ENCODE measurements at places on chromosomes 2 and 18.

GRCh38 chr2:218960309-218961165, 1.1 kb downstream of the CDK5R2 start:
- no peak for DNase-seq
- peak overlapping the region; percentile 35 for H3K4me3 ChIP-seq
- H3K36me3 ChIP-seq = peaks cover 3% of the 10 kb centered on the region
- H3K27ac ChIP-seq = no peak overlapping the region
- H3K27me3 ChIP-seq = peaks cover 90% of the 10 kb centered on the region

GRCh38 chr2:151523850-151524249, 114.1 kb downstream of the RIF1 start:
- no peak overlapping the region for H3K27ac ChIP-seq
- no peak overlapping the region for H3K4me3 ChIP-seq
- DNase-seq = no peak
- H3K27me3 ChIP-seq = no peaks in the 10 kb centered on the region
- no peaks in the 10 kb centered on the region for H3K36me3 ChIP-seq
- H3K4me1 ChIP-seq = no peaks in the 10 kb centered on the region

GRCh38 chr18:46407486-46408166, 249.4 kb downstream of the LOXHD1 start:
- no peak for DNase-seq
- H3K27me3 ChIP-seq = peaks cover 37% of the 10 kb centered on the region
- H3K36me3 ChIP-seq = no peaks in the 10 kb centered on the region
- H3K4me1 ChIP-seq = no peaks in the 10 kb centered on the region
- no peak overlapping the region for H3K27ac ChIP-seq

DNA sequence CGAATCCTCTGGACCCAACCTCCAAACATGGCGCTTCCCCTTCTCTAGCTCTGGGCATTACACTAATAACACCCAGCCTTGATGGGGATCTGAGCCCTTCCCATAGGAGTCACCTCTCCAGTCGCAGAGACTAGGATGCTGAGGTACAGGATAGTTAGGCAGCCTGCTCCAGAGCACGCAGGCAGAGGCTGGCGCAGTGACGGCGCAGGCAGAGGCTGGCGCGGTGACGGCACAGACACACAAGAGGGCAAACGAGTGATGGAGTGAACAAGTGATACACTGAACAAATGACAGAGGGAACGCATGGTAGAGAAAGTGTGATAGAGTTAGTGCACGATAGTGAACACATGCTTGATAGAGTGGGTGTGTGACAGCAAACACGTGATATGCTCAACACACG, 518.5 kb downstream of the EIPR1 start:
- H3K4me1 ChIP-seq = no peaks in the 10 kb centered on the region
- H3K27ac ChIP-seq = no peak overlapping the region
- no peak overlapping the region for H3K4me3 ChIP-seq
- no peaks in the 10 kb centered on the region for H3K36me3 ChIP-seq
- H3K27me3 ChIP-seq = no peaks in the 10 kb centered on the region

DNA sequence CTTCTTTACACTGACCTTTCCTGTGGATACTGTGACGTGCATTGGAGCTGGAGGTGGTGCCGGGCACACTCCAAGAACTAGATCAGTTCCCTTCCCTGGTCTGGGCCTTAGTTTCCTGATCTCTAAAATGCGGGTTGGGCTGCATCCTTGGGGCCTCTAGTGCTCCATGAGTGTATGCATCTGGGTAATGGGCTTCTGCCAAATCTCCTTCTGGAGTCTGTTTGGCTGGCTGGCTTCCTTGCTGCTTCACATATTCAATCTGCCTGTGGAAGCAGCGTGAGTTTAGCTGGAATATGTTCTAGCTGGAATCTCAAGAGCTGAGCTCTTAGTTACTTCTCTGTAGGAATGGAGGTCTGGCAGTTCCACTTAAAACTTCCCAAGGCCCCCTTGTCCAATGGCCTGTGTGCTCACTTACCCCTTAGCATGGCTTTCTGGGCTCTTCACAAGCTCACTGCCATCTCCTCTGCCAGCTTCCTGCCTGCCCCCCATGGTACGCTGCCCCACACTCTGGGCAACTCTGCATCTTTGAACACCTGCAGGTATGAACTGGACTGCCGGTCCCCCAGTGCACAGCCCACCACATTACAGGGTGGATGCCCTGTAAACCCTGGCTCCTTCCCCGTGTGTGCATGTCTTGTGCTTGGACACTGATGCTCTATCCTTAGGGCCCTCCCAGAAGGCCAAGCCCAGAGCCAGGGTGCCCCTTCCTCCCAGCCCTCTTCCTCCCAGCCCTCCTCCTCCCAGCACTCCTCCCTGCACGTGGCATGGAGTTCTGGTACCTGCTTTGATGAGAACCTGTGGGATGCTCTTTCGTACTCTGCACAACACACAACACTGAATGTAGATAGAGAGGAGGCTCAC, 103.6 kb upstream of the SMAD2 start:
- H3K4me1 ChIP-seq = no peaks in the 10 kb centered on the region
- no peak overlapping the region for H3K27ac ChIP-seq
- H3K27me3 ChIP-seq = peaks cover 39% of the 10 kb centered on the region
- no peak for DNase-seq

- no peaks in the 10 kb centered on the region for H3K4me1 ChIP-seq
- H3K36me3 ChIP-seq = no peaks in the 10 kb centered on the region
- no peaks in the 10 kb centered on the region for H3K27me3 ChIP-seq
- DNase-seq = no peak
Measured at GRCh38 chr2:188013767-188014166, 277.9 kb upstream of the GULP1 start.

- H3K4me3 ChIP-seq = no peak overlapping the region
- no peak overlapping the region for H3K27ac ChIP-seq
- H3K36me3 ChIP-seq = no peaks in the 10 kb centered on the region
- H3K27me3 ChIP-seq = no peaks in the 10 kb centered on the region
- H3K4me1 ChIP-seq = no peaks in the 10 kb centered on the region
Measured at GRCh38 chr2:107684421-107684820, 142.3 kb upstream of the RGPD4 start.

DNA sequence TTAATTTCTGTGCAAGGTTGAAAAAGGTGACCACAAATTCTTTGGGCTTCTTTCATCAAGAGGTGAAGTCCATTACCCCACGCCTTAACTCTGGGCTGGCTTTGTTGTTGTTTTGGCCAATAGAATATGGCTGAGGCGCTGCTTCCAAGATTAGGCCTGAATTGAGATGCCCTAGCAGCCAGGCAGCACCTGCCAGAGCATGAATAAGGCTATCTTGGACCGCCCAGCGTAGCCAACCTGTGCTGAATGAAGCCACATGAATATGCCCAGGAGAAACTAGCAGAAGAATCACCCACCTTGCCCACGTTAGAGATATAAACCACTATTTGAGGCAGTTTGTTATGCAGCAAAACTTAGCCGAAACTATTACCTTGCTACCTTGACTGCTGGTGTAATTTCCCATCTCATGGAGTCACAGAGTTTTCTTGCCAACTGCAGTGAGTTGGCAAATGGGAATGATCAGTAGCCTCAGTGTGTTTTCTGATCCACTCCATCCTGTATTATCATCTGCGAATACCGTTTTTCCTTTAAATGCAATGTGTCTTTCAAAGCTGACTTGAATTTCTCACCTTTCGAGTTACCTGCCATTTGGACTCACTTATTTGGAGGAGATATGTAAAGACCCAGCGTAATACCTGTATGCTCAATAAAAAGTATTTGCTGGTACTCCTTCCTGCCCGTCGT, 679 bp downstream of the TSGA10 start:
- DNase-seq = no peak
- H3K4me1 ChIP-seq = peaks cover 25% of the 10 kb centered on the region
- H3K4me3 ChIP-seq = peak overlapping the region; percentile 89
- H3K36me3 ChIP-seq = peaks cover 29% of the 10 kb centered on the region
- H3K27ac ChIP-seq = no peak overlapping the region

DNA sequence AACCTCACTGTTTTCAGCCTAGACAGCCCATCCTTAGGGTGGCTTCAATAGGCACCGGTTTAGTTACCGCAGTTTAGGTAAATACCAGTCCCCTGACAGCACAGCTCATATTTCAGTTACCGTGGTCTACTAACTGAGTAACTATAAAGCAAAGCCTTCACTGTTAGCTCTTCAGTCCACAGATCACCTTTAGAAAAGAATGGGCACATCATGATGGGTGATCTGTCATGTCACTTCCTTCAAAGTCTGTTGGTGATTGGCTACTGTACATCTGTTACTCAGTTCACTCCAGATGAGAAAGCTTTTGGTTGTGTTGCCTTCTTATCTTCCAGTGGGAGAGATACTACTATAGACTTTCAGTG, 21.0 kb downstream of the SLC20A1 start:
- peaks cover 46% of the 10 kb centered on the region for H3K36me3 ChIP-seq
- DNase-seq = no peak
- no peak overlapping the region for H3K4me3 ChIP-seq
- H3K27ac ChIP-seq = peak overlapping the region; percentile 83
- peaks cover 10% of the 10 kb centered on the region for H3K4me1 ChIP-seq

- no peak overlapping the region for H3K4me3 ChIP-seq
- H3K27me3 ChIP-seq = no peaks in the 10 kb centered on the region
- peak overlapping the region; percentile 49 for H3K27ac ChIP-seq
- H3K4me1 ChIP-seq = no peaks in the 10 kb centered on the region
- no peaks in the 10 kb centered on the region for H3K36me3 ChIP-seq
Measured at GRCh38 chr2:231671270-231672050, 36.9 kb upstream of the PTMA start.

- no peak for DNase-seq
- H3K4me3 ChIP-seq = no peak overlapping the region
Measured at GRCh38 chr18:32804134-32804888, 31.5 kb upstream of the KLHL14 start.

DNA sequence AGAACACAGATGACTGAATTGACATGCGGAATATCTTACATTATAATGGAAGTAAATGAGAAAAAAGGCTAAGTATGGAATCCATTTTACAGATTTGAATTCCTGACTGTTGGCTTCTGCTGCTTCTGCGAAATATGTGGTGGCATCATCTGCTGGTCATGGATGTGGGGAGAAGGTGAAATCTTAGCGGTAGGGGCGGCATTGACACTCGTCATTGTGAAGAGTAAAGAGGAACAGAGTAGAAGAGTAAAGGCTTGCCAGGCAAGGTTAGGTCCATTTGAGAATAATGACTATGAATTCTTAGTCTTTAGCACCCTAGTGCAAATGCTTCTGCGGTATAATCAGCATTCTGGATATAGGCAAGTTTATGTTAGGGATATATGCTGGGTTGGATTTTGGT, 32.4 kb downstream of the ACTR3 start:
- no peak overlapping the region for H3K4me3 ChIP-seq
- H3K4me1 ChIP-seq = peaks cover 29% of the 10 kb centered on the region
- DNase-seq = no peak
- H3K27me3 ChIP-seq = no peaks in the 10 kb centered on the region
- H3K36me3 ChIP-seq = peaks cover 32% of the 10 kb centered on the region

GRCh38 chr2:187382131-187382530, 65.9 kb downstream of the CALCRL start:
- no peak for DNase-seq
- no peak overlapping the region for H3K27ac ChIP-seq
- no peaks in the 10 kb centered on the region for H3K27me3 ChIP-seq
- no peak overlapping the region for H3K4me3 ChIP-seq
- no peaks in the 10 kb centered on the region for H3K36me3 ChIP-seq
- H3K4me1 ChIP-seq = no peaks in the 10 kb centered on the region

GRCh38 chr2:50956886-50957285, 75.0 kb downstream of the NRXN1 start:
- no peak overlapping the region for H3K27ac ChIP-seq
- no peaks in the 10 kb centered on the region for H3K4me1 ChIP-seq
- H3K27me3 ChIP-seq = no peaks in the 10 kb centered on the region

- H3K4me1 ChIP-seq = peaks cover 37% of the 10 kb centered on the region
- no peaks in the 10 kb centered on the region for H3K27me3 ChIP-seq
- H3K36me3 ChIP-seq = peaks cover 46% of the 10 kb centered on the region
- no peak for DNase-seq
- H3K27ac ChIP-seq = no peak overlapping the region
- no peak overlapping the region for H3K4me3 ChIP-seq
Measured at GRCh38 chr2:73237168-73237567, 3.1 kb downstream of the CCT7 start.

DNA sequence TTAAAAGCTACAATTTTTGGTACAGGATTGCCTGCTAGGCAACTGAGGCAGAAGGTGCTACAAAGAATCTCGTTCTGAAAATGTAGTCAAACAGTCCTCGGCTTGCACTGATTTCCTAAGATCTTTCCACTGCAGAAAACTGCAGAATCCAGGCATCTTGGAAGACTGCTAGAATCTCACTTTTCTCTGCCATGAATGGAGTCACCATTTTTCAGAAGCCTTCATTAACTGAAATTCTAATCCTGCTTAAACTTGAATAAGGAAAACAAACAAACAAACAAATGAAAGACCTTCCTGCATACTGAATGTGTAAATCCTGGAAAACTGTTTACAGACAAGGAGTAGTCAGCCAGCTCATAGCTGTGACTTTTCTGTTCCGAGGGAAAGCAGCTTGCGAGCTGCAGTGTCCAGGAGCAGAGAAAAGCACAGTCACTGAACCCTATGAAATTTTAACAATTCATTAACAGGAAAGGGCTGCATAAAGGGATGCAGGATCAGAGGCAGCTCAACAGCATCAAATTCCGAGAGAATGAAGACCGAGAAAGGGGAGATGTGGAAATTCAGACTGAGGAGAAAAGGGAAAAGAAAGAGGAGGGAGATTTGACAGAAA, 210.5 kb upstream of the PIK3C3 start:
- no peak overlapping the region for H3K27ac ChIP-seq
- no peaks in the 10 kb centered on the region for H3K27me3 ChIP-seq
- DNase-seq = no peak
- no peaks in the 10 kb centered on the region for H3K36me3 ChIP-seq
- no peak overlapping the region for H3K4me3 ChIP-seq
- no peaks in the 10 kb centered on the region for H3K4me1 ChIP-seq

DNA sequence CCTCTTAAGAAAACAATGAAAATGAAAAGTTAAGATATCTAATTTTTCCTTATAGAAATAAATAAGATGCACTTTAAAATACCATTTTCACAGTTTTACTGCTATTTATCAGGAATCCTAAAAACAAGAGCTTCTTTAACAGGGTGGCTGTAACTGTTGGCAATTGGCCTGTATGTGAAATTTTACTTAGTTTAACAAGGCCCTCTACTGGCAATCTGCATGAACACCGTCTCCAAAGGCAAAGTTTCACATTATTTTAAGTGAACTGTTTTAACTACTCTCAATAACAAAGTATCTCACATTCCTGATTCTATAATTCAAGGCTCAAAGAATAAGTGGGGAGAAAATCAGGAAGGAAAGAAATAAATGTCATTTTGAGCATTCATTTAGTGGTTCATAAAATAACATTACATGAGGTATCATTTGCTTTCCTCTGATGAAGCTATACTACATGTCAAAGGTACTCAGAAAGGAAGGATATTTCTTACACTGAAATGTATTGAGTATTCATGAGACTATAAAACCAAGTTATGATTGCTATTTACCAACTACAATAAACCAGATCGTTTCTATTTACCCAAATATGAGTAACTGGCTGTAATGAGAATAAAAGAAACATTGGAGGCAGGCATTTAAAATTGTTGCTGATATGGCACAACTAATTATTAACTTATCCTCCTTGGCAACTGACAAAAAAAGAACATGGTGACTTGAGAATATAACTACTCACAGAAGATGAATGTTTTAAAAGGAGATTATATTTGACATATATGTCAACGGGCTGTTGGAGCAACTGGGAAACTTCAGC, 7.0 kb downstream of the NCKAP5 start:
- DNase-seq = no peak
- H3K4me1 ChIP-seq = no peaks in the 10 kb centered on the region
- no peak overlapping the region for H3K27ac ChIP-seq
- H3K4me3 ChIP-seq = no peak overlapping the region

- peaks cover 22% of the 10 kb centered on the region for H3K36me3 ChIP-seq
- peak overlapping the region; percentile 77 for H3K4me3 ChIP-seq
- H3K27me3 ChIP-seq = no peaks in the 10 kb centered on the region
- H3K27ac ChIP-seq = peak overlapping the region; percentile 93
Measured at GRCh38 chr2:9780368-9781130, 62.7 kb upstream of the TAF1B start.

- peaks cover 3% of the 10 kb centered on the region for H3K36me3 ChIP-seq
- no peak for DNase-seq
- H3K4me3 ChIP-seq = no peak overlapping the region
Measured at GRCh38 chr18:23897291-23897690, 117.3 kb upstream of the TTC39C start.

Measured in effector memory CD8-positive, alpha-beta T cell (primary cell).